ENCODE measurements at places on chromosomes 5 and 9.

GRCh38 chr9:93634311-93635185 is 58.2 kb downstream of the PHF2 start:
- DNase-seq: no peak

GRCh38 chr5:83964271-83964670 is 243.6 kb upstream of the HAPLN1 start:
- DNase-seq: peak; percentile 94

- no peak for DNase-seq
These were observed 90.1 kb upstream of the NEURL1B start for GRCh38 chr5:172550996-172551395.

- no peak for DNase-seq
These were observed 215.8 kb downstream of the LRRC70 start for GRCh38 chr5:62794456-62794855.

- DNase-seq: no peak
These were observed 74.9 kb downstream of the SLC44A1 start for GRCh38 chr9:105319202-105319813.

DNA sequence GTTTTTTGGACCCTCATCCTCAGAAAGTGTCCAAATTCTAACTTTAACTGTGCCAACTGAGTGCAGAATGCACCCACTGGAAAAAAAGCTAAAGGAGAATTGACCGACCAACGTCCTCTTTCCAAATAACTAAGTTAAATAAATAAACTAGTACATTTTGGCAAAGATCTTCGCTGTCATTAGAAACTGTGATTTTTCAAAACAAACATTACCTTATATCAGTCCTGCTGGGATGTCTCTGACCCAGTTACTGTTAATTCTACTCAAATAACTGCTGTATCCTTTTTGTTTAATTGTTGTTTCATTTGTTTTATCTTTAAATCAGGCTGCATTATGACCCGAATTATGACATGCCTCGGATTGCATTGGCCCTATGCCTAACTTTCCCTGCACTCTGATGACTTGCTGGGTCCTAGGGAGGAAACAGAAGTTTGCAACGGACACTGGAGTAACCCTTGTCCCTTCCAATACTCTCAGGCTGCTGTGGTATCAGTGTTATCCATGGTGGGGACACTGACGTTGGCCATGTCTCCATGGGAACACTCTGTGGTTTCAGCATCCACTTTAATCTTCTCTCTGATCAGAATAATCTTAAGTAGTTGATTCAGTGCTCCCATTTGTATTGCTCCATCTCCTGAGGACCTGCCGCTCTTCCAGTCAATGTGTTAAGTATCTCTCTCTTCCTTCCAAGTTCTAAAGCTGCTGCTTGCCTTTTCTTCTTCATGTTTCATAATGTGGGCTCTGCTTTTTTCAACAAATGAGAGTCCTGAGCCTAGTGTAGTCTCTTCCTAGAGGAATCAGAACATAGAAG is 11.1 kb upstream of the IFNA5 start:
- no peak for DNase-seq

DNA sequence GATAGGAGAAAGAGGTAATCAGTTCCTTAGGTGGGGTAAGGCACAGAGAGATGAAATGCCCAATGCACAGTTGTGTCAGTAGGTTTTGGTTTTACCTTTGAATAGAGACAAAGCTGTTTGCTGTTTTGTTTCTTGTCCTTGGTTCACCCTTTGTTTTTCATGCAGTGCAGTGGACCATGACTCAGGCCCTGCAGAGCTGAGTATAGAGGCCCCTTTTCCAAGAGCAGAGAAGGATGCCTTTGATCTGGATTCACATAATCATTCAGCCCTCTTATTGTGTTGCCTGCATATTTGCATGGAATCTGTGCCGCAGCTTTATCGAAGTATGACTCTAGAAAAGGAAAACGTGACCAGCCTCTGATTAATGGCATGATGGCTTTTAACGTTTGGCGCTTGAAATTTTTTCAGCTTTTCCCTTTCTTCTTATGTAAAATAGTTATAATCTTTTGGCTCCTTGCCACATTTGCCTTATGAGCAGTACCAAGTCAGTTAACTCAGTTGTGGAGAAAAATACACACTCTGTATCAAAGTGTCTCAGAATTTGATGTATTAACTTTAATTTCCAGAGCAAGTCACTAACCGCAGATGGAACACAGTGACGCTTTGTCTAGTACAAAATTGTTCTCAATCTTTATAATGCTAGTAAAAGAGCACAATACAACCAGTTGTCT is 197.6 kb downstream of the KDM4C start:
- DNase-seq: no peak

GRCh38 chr5:81633891-81634290 is 117.0 kb downstream of the SSBP2 start:
- DNase-seq: no peak

- no peak for DNase-seq
These were observed 26.7 kb upstream of the GRIA1 start for GRCh38 chr5:153463806-153464205.

GRCh38 chr9:75866273-75866871 is 24.1 kb upstream of the PCSK5 start:
- peak; percentile 69 for DNase-seq

DNA sequence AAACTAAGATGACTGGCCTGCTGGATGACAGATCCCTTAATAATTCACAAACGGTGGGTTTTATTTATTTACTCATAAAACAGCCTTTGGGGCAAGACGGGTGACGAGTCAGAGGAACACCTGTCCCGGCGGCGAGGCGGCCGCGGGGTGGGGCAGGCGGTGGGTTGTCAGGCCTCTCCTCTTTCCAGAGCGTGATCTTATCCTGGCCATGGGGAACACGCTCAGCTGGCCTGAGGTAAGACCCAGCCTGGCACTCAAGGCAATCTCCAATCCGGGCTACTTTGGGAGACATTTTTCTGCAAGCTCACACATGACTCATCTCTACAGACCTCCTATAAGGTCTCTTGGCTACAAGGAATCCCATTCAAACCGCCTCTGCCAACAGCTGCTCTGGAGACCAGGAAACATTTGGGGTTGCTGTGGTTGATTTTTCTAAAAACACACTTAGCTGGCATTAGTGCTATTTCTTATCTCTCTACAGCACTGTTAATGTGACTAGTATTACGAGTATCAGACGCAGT is 6.3 kb downstream of the RAPGEF1 start:
- peak; percentile 86 for DNase-seq

GRCh38 chr9:105318729-105319191 is 74.3 kb downstream of the SLC44A1 start:
- DNase-seq: no peak

- no peak for DNase-seq
These were observed 210.2 kb downstream of the SAXO1 start for GRCh38 chr9:18822850-18823249.

DNA sequence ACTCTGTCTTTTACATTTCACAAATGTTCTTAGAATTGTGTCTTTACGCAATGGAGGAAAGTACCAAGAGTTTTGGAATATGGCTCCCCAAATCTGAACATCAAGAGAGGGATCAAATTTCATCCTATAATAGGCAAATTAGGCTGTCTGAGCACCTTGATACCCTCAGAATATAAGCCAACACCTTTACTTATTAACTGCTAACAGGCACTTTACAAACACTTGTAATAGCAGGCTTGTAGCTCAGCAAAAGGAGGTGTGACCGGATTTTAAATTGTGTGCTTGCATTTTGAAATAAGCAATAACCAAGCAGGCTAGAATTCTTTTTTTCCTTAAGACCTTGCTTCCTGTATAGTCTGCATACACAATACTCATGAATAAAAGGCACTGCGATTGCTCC is 92.0 kb downstream of the ATP10B start:
- no peak for DNase-seq

DNA sequence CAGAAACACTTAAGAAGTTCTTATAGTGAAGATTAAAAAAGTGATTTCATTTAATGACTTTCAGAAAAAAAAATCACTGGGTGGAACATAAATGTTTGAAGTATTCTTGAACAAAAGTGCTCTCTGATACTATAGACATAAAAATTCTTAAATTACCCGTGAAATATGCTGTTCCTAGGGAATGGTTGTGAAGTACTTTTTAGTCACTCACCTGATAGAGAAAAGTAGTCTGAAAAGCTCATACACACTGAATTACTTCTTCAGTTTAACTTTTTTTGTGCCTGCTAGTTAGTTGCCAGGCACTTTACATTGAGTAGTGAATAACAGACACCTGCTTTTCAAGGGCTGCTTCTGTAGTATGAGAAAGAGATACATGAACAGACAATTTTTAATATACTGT is 78.0 kb downstream of the SH3GL2 start:
- no peak for DNase-seq

DNA sequence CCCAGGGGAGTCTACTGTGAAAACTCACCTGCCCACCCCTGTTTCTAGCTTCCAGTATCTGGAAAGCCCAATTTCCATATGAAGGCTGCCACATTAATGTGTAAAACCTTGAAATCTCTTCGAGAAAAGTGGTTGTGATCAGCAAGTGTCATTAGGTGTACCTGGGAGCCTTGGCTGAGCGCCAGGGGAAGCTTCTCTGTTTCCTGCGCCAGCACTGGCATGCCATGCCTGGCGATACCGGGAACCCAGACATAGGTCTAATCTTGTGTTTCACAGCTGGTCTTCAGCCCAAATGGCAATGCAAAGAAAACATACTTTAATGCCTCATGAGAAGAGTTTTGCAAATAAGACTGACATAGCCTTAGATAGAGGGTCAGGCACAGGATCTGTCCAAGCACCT is 101.6 kb downstream of the TENT4A start:
- DNase-seq: no peak

DNA sequence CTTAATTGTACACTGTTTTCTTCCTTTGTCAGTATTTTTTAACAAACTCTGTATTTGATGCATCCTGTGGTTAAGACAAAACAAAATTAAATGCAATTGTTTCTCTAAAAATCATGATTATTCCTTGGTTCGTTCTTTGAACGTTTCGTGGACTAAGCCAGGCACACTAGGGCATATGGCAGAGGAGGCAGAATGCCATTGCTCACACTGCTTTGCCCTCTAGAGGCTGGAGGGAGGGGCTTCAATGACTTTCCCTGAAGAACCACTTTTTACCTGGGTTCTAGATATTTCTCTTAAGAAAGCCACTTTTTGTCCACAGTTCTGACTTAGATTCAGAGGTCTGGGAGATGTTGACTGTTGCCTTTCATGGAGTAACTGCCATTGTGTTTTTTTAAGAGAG is 236.2 kb upstream of the ADAMTSL1 start:
- no peak for DNase-seq

DNA sequence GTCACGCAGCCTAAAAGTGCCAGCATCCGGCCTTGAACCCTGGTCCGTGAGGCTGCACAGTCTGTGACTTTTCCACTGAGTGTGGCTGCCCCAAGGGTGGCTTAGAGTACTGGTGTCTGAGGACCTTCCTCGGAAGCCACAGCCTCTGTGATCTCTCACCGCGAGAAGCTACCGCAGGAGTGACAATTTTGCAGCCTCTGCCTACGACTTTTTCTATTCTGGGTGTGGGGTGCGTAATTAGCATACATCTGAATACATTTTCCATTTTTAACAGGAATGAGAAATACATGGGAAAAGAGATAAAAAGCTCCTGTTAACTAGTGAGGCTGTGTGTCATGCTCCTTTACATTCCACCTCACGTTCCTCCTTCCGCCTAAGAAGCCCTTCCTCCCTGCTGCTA is 48.3 kb upstream of the HRH2 start:
- no peak for DNase-seq

GRCh38 chr9:19812194-19812593 is 23.4 kb upstream of the SLC24A2 start:
- no peak for DNase-seq

- no peak for DNase-seq
These were observed 22.6 kb upstream of the ANKDD1B start for GRCh38 chr5:75588666-75589065.

DNA sequence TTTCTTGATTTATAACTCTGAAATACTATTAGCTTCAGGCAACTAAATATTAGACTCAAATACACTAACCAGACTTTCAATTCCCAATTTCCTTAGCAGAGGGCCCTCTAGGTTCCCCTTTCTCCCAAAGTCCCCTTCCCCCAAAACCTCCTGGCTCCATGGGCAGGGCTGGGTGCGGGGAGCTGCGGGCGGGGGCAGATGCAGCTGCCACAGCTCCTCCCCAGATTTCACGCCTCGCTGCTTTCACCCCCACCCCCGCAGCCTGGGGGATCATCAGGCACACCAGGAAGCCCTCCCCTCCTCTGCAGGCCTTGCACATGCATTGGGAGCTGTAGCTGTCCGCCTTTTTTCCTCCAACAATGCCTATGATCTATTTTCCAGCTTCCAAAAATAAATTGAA is 82.8 kb upstream of the SPATA31C2 start:
- no peak for DNase-seq

GRCh38 chr9:6973762-6974161 is 216.0 kb downstream of the KDM4C start:
- DNase-seq: no peak

- no peak for DNase-seq
These were observed 2.8 kb upstream of the PRLR start for GRCh38 chr5:35233121-35233520.

GRCh38 chr9:131259916-131260597 is 16.3 kb downstream of the FAM78A start:
- DNase-seq: no peak

GRCh38 chr9:110958847-110959246 is 79.4 kb downstream of the LPAR1 start:
- no peak for DNase-seq

GRCh38 chr9:129500161-129500862 is 120.6 kb downstream of the C9orf50 start:
- DNase-seq: no peak

GRCh38 chr9:7298123-7298522 is 501.5 kb downstream of the DMAC1 start:
- DNase-seq: no peak

DNA sequence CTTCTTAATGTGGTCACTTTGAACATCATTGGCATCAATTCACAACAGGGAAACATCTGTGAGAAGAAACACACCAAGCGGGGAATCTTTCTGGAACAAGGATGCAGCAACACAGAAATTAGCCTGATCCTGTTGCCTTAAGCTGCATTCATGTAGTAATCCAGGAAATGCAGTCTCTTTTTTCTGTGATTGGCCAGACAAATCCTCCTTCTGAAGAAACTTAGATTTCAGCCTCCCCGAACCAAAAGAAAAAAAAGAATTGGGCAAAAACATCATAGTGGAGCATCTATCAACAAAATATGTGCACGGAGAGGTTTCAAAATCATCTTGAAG is 7.2 kb upstream of the XPA start:
- DNase-seq: no peak

GRCh38 chr5:107408564-107408963 is 262.2 kb downstream of the EFNA5 start:
- DNase-seq: no peak

DNA sequence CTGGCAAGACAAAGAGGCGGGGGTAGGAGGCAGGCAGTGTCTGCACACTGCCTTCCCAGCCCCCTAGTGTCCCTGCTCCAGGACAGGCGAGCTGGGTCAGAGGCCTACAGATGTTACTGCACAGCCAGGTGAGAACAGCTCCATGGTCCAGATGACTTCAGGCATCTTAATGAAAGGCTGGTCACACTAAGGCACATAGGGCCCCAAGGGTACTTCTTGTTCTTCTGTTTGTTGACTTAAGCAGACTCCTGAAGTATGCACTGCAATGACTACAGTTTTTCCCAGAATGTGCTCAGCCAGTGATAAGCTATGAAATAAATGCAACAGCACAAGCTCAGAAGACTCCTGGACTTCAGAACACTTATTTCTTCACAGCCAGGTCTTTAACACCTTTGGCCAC is 27.4 kb downstream of the ATPSCKMT start:
- DNase-seq: no peak

All from Kasumi-1 (cell line).